ENCODE measurements at places on chromosomes 12 and 14.

- no peak for DNase-seq
These were observed 13.4 kb upstream of the SLC6A12 start for GRCh38 chr12:227286-227915.

GRCh38 chr12:125129179-125129571 lies 63.9 kb downstream of the AACS start:
- DNase-seq, result no peak

DNA sequence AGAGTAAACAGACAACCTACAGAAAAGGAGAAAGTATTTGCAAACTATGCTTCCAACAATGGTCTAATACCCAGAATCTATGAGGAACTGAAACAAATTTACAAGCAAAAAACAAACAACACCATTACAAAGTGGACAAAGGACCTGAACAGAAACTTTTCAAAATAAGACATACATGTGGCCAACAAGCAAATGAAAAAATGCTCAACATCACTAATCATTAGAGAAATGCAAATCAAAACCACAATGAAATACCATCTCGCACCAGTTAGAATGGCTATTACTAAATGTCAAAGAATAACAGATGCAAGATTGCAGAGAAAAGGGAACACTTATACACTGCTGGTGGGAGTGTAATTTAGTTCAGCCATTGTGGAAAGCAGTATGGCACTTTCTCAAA lies 125.8 kb downstream of the C12orf42 start:
- DNase-seq, result no peak

DNA sequence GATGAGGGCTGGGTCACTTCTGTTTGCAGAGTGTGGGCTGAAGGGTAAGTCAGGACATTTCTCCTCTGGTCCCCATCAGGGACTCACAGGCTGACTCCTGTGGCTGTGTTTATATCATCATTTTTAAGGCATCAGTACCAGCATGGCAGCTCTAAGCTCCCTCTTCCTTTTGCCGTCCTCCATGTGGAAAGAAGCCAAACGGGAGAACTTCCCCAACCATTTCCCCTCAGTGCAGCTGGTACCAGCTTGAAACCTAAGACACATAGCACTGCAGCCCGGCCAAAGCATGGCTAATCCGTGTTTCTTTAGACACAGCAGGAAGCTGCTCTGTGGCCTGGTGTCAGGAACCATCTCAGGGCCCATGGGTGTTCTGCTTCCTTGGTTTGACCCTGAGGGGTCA lies 31.9 kb upstream of the ATP2A2 start:
- DNase-seq, result no peak

DNA sequence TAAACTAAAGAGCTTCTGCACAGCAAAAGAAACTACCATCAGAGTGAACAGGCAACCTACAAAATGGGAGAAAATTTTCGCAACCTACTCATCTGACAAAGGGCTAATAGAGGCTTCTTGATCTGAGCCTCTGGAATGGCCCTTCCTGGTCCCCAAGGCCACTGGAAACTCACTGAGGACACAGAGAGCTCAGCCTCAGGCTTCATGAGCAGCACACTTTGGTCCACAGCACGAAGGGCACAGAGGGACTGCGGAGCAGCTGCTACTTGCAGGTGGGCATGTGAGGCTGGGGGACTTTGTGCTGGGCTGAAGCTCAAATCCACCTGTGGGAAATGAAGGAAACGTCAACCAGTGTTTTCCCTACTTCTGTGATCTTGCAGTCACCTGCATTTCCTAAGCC lies 27.4 kb downstream of the PZP start:
- no peak for DNase-seq

GRCh38 chr12:106287364-106287763 lies 15.2 kb upstream of the TCP11L2 start:
- DNase-seq, result no peak

DNA sequence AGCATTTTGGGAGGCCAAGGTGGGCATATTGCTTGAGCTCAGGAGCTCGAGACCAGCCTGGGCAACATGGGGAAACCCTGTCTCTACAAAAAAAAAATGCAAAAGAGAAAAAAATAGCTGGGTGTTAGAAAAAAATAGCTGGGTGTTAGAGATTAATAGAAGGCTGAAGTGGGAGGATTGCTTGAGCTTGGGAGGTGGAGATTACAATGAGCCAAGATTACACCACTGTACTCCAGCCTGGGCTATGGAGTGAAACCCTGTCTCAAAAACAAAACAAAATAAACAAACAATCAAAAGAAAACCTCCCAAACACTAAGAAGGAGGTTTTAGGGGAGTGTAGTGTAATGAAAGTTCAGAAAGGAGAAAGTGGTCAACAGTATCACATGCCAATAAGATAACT lies 202.1 kb downstream of the FLRT2 start:
- no peak for DNase-seq

- no peak for DNase-seq
These were observed 158.5 kb downstream of the TGFB3 start for GRCh38 chr14:75823334-75823733.

- no peak for DNase-seq
These were observed 29.9 kb upstream of the G2E3 start for GRCh38 chr14:30528778-30529642.

DNA sequence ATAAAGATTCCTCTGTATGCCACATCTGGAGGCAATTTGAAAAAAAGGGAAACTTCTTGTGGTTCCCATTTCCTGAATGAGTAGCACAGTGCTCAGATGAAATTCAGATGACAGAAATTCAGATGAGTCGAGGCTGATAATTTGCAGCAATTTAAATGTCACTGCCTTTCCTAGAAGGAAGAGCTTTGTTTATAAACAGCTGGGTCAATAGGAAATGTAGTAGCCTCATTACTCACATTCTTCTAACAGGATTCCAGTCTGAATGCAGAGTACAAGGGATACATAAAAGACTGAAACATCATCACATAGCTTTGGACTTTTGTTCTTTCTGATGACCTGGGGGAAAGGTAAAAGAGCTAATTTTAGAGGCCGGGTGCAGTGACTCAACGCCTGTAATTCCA lies 11.3 kb upstream of the DACT1 start:
- DNase-seq, result no peak

GRCh38 chr12:30870491-30871265 lies 55.9 kb upstream of the TSPAN11 start:
- no peak for DNase-seq

DNA sequence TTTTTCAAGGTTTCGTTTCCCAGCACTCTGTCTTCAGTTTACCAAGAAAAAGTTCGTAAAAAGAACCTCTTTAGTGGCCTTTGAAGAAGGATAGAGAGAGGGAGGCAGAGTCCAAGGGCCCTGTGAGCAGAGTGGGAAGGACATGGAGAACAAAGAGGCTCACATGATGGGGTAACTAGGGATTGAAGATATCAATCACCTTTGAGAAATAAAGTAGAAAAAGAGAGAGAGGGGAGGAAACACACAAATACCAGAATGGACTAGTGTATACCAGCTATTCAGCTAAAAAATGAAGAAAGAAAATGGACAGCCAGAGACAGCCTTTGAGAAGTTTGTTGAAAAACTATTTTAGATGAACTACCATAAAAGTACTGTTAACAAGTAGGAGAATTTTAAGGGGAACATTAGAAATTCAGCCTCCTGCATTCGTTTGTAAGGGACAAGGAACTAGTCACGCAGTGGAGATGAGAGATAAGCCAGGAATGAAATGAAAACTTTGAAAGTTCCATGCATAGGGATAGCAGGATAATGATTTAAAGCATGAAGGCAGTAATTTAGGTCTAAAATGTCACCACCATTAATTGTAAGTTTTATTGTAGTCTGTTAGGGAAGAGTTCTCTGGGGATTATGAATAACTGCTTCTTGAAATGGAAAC lies 82.1 kb downstream of the SPTSSA start:
- DNase-seq, result no peak

DNA sequence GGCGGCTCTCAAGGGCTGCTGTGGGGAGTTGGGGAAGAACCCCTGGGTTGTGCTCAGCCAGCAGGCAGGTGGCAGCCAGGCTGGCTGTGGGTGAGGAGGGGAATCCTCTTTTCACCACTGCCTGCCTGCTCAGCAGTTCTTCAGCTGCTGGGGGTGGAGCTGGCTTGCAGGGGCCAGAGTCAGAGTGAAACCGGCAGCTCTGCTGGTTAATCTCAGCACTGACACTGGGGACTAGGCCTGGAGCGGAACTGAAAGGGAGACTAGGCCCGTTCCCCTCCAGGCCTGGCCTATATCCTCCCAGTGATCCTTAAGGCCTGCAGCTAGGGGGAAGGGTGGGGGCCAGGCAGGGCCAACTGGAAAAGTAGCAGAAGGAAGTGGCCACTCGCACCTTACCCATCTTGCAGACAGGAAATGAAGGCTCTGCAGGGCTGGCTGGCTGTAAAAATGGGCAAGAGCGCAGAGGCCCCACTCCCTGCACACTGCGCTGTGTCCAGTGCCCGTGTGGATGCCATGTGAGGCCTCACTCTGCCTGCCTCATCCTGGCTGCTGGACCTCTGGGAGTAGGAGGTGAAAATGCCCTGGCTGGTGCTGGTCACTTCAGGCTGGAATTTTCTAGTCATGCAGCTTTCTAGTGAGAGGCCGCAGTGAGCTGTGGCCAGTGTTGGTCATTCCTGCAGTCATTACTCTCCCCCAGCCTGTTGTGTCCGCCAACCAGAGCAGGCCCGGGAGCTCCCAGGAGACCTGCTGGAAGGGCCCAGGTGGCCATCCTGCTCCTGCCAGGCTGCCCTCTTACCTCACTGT lies 39.4 kb downstream of the SH2B3 start:
- DNase-seq, result peak; percentile 35

DNA sequence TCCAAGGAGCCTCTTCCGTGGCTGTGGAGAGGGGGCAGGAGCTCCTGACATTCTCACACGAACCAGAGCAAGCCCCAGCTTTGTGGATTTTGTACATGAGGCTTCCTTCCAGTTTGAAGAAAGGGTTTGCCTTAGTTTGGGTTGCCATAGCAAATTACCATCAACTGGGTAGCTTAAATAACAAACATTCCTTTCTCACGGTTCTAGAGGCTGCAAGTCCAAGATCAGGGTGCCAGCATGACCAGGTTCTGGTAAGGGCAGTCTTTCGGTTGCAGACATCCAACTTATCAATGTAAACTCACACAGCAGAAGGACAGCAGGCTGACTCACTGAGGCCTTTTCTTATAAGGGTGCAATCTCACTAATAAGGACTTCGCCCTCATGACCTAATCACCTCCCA lies 25.9 kb upstream of the STAB2 start:
- no peak for DNase-seq

DNA sequence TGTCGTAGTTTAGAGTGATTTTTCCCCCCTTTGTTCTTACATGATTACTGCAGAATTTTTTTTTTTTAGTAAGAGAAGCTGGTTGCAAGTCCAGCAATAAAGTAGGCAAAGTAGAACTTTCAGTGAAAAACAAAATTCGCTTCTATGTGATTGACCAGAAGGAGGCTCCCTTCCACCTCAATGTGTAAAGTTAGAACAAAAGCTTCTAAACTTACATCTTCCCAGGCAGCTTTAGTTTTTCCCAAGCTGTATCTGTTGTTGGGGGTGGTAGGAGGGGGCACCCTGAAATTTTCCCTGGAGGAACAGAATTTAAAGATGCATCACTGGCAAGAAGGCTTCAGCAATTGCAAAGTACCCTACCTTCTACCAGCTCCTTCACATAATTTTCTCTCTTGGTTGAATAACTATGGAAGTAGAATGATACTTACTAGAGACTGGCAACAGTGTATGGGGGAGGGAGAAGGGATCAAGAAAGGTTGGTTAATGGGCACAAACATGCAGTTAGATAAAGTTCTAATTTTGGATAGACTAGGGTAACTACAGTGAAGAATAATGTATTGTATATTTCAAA lies 87.3 kb upstream of the E2F7 start:
- DNase-seq, result no peak

DNA sequence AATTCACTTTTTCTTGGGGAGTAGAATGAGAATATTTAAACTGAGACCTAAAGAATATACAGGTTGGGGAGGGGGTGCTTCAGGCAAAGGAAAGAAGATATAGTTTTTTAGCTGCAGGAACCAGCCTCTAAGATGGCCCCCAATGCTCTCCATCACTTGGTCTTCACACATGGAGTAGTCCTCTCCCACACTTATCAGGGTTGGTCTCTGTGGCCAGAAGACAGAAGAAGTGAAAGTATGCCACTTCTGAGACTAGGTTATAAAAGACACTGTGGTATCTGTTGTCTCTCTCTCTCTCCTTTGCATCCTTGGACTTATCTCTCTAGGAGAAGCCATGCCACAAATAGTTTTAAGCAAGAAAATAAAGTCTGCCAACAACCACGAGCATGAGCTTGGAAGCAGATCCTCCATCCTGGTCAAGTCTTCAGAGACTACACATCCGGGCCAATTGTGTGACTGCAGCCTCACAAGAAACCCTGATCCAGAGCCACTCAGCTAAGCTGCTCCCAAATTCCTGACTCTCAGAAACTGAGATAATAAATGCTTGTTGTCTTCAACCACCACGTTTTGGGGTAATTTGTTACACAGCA lies 18.0 kb downstream of the PUS7L start:
- DNase-seq, result no peak

- DNase-seq, result no peak
These were observed 39.1 kb upstream of the ESRRB start for GRCh38 chr14:76336876-76337275.

- DNase-seq, result no peak
These were observed 4.7 kb upstream of the COCH start for GRCh38 chr14:30869551-30870155.

- DNase-seq, result no peak
These were observed 104.0 kb downstream of the VRK1 start for GRCh38 chr14:96901227-96901626.

DNA sequence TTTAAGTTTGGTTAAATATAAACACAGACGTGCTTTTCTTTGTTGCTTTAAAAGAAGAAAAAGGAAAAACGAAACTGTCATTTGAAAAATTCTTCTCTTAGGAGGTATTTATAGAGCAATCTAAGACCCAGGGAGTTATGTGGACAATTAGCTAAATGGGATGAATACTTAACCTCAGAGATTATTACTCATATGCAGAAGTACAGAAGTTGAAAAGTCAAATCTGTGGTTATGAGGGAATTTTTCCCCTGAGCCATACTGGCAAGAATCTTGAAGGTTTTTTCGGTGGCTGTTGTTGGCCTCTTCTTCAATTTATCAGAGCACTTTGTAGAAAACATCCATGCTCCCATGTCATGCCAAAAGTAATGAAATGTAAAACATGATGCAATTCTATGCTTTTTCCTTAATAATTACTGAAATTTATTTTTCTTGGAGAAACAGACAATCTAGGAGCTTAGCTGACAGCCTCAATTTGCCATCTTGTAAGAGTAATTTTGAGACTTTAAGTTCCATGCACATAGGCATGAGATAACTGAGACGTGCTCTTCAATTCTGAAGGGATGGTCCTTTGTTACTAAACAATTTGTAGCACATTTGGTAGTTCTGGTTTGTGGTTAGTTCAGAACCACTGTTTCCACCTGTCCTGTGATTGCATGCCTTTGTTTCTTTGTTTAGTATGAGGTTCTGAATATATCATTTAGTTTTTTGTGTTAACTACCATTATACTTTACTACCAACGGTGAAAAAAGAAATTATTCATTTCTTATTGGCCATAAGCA lies 126.6 kb downstream of the BCAT1 start:
- DNase-seq, result no peak

GRCh38 chr14:23645812-23646647 lies 9.9 kb downstream of the DHRS2 start:
- no peak for DNase-seq

GRCh38 chr12:47725893-47726292 lies 603 bp upstream of the ENDOU start:
- no peak for DNase-seq

Data from activated naive CD4-positive, alpha-beta T cell (primary cell).